Right lobe of liver (tissue), 6 donors: ENCODE measurements at places on chromosomes 11 and 22. TPM values are rescaled to one million over a fixed set of nuclear protein-coding genes. Genes with fewer than 3 reads are reported as not detected.

GRCh38 chr11:100730266-100730665 is 43.2 kb downstream of the ARHGAP42 start:
- no peak for DNase-seq
- no peaks in the 10 kb centered on the region for H3K4me1 ChIP-seq
- no peak overlapping the region for H3K4me3 ChIP-seq
- no peaks in the 10 kb centered on the region for H3K36me3 ChIP-seq

GRCh38 chr11:45180179-45180847 is 33.9 kb downstream of the PRDM11 start:
- peak; percentile 65 for DNase-seq
- H3K27me3 ChIP-seq: no peaks in the 10 kb centered on the region
- peak overlapping the region; percentile 53 for H3K27ac ChIP-seq
- no peaks in the 10 kb centered on the region for H3K36me3 ChIP-seq
- no peaks in the 10 kb centered on the region for H3K4me1 ChIP-seq
- peak overlapping the region; percentile 57 for H3K4me3 ChIP-seq

- no peaks in the 10 kb centered on the region for H3K27me3 ChIP-seq
- no peaks in the 10 kb centered on the region for H3K4me1 ChIP-seq
- DNase-seq: no peak
- no peaks in the 10 kb centered on the region for H3K36me3 ChIP-seq
- no peak overlapping the region for H3K4me3 ChIP-seq
- H3K27ac ChIP-seq: no peak overlapping the region
Measured at GRCh38 chr22:49642741-49643140, 184.9 kb downstream of the BRD1 start.

GRCh38 chr22:45994491-45995404 is 17.8 kb upstream of the WNT7B start:
- no peaks in the 10 kb centered on the region for H3K27me3 ChIP-seq
- peaks cover 13% of the 10 kb centered on the region for H3K4me1 ChIP-seq
- peak; percentile 87 for DNase-seq
- H3K36me3 ChIP-seq: no peaks in the 10 kb centered on the region

- H3K4me3 ChIP-seq: no peak overlapping the region
- H3K27me3 ChIP-seq: no peaks in the 10 kb centered on the region
- DNase-seq: no peak
- H3K27ac ChIP-seq: no peak overlapping the region
- H3K4me1 ChIP-seq: no peaks in the 10 kb centered on the region
Measured at GRCh38 chr11:37503411-37504059, 905.5 kb upstream of the RAG2 start.

- H3K27me3 ChIP-seq: no peaks in the 10 kb centered on the region
- H3K27ac ChIP-seq: peak within 1 kb of the TSS; percentile 95
- DNase-seq: peak; percentile 96
Measured at GRCh38 chr11:120335908-120336640, at the start of gene ARHGEF12. Gene ARHGEF12 (plus strand): TSS chr11:120336413. CDS start chr11:120337244, 831 bp downstream.

DNA sequence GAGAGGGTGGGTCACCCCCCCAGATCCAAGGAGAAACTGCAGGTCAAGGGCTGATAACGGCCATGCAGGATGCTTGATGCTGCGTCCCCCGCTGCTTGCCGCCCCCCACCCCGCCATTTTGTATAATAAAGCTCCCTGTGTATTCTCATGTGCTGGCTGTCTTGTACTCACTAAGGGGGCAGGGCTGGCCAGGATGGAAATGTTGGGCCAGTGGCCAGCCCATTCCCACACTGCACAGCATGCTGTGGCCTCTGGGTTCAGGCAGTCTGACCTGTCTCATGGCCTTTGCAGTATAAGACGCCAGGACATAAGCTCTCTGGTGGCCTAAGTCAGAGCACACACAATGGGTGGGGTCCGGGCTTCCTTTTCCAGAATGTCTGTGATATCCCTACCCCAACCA is 421 bp upstream of the PRR33 start:
- no peak overlapping the region for H3K4me3 ChIP-seq
- no peaks in the 10 kb centered on the region for H3K4me1 ChIP-seq
- H3K27me3 ChIP-seq: no peaks in the 10 kb centered on the region
- DNase-seq: no peak
- H3K27ac ChIP-seq: no peak overlapping the region

DNA sequence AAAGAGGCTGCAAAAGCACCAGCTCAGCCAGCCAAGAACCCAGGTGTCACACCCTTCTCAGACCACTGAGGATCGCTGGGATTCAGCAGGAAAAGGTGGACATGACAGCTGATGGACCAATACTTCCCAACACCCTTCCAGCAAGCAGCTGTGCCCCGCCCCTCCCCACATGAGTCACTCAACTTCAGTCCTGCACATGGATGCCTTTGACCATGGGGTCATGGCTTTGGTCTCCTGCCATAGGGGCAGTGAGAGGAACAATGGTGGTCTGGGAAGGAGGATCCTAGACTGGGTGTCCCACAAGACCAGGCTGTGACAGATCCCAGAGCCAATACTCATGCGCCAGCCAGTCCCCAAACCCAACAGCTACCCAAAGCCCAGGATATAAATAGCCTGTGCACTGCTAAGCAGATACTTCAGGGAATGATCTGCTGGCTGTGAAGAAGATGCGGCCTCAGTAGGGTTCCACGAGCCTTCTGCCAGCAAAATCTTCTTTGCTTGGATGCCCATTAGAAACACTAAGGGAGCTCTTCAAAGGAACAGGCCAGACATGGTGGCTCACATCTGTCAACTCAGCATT is 5.5 kb upstream of the RGL4 start:
- H3K27me3 ChIP-seq: no peaks in the 10 kb centered on the region
- no peak overlapping the region for H3K4me3 ChIP-seq
- peak; percentile 34 for DNase-seq
- no peaks in the 10 kb centered on the region for H3K36me3 ChIP-seq
- no peak overlapping the region for H3K27ac ChIP-seq

DNA sequence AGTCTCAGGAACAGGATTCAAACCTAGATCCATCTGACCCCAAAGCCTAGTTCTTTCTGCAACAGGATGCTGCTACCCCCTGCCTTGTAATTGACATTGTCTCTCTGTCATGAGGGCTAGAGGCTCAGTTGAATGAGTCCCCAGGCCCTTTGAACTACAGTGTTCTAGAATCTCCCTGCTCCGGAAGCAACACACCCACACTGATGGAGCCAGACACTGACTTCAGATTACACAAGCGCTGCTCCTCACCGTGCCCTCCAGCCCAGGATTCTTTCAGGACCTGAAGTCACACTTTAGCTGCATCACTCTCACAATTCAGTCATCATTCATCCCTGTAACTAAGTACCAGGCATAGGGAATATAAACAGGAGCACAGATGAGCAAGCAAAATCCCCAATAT is 69.6 kb downstream of the RAB30 start:
- H3K36me3 ChIP-seq: no peaks in the 10 kb centered on the region
- no peak overlapping the region for H3K27ac ChIP-seq
- no peaks in the 10 kb centered on the region for H3K27me3 ChIP-seq
- peaks cover under 1% of the 10 kb centered on the region for H3K4me1 ChIP-seq

- no peaks in the 10 kb centered on the region for H3K27me3 ChIP-seq
- DNase-seq: no peak
- peak overlapping the region; percentile 63 for H3K4me3 ChIP-seq
- no peaks in the 10 kb centered on the region for H3K4me1 ChIP-seq
- no peak overlapping the region for H3K27ac ChIP-seq
Measured at GRCh38 chr11:6925636-6926207, 504 bp upstream of the ZNF215 start.

The CCDC82 gene
- 8.9 TPM for total RNA-seq

The RASGRP2 gene
- total RNA-seq: 7.5 TPM

The RCOR2 gene
- not detected for total RNA-seq

The C11orf16 gene
- total RNA-seq: not detected

The OR8D1 gene
- total RNA-seq: not detected
